RPMI8226 (cell line): ENCODE measurements at places on chromosomes 4 and X.

DNA sequence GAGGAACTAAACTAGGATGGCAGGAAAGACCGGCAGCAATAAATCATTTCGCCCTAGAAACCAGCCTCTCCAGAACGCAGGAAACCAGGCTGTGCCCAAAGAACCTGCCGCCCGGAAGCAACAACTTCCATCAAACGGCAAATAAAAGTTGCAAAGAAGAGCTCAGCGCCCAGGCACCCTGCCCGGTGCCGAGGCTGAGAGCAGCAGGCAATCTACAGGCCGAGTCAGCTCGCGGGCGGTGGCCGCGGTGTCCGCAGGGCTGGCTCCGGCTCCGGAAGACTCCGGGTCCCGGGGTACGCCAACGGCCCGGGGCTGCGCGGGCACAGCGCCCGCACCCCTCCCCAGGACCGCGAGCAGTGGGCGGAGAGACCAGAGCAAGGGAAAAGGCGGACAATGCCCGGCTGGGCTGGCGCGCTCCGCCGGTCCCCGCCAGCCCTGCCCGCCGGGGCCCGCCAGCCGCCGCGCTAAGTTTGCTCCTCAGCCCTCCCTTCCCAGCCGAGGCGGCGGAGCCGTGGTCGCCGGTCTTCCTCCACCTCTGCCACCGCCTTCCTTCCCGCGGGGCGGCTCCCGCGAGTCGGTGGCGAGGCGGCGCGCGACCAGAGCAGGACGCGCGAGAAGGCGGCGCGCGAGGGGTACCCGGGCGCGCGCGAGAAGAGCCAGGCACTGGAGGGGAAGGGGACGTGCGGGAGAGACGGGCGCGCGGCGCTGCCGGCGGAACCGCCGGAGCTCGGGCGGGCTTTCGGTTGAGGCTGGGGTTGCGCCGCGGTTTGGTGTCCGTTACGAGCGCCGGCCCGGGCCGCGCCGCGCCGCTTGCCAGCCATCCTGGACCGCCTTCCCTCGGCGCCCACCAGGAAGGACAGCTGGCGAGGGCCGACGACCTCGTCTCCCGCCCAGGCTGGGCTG, 733 bp downstream of the FRYL start:
- DNase-seq, result peak; percentile 58

DNA sequence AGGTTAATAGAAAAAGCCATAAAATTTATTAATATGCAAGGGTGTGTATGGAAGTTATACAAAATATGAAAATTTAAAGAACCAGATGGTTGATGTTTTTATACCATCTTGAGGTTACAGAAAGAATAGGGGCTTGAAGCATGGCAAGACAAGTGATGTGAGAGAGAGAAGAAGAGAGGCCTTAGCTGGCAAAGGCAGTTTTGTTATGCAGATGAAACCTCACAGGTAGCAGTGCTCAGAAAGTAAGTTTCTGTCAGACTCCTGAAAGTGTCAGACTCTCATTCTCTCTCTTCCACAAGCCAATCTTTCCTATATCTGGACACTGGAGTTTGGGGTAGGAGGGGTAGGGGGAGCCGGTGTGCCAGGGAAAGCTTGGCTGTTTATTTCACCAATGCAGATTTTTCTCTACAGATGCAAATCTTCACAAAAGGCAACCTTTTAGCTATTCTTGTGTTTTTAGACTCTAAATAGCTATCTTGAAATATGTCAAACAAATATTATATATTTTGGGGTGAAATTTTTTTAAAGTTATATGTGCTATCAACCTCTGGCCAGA, 124.5 kb downstream of the CFAP299 start:
- no peak for DNase-seq

DNA sequence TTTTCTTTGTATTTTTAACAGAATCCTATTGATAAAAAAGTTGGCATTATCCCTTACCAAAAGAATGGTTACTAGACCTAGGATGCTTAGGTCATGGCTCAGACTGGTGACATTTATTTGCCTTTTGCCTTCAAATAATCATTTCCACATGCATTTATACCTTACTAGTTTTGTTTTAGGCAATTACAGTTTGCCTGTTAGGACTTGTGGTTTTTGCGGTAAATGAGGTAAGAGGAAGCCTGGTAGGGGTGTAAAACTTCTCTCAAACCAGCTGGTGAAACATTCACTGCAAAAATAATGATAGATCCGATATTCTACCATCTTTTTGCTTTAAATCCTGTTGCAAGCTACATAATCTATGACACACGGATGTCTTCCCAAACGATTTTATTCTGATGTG, 12.1 kb downstream of the LAMP2 start:
- peak; percentile 65 for DNase-seq

GRCh38 chr4:87961993-87962392, 13.5 kb upstream of the SPP1 start:
- no peak for DNase-seq

GRCh38 chr4:37609626-37610025, 76.5 kb downstream of the RELL1 start:
- no peak for DNase-seq

DNA sequence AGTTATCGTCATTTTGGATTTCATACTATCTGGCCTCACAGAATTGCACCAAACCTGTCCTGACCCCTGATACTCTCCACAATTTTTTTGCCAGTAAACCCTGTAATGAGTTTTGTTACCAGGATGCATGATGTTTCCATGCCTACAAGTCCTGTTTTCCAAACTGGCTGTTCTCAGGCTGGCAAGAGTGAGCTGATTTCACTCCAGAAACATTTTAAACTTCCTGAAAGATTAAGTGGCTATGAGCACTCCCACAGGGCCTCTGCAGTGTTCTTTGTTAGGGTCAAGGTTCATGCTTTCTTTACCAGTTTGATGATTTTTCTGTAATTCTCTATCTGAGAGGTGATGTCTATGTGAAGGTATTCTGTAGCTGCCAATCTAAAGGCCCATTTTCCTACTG, 31.7 kb upstream of the PDLIM3 start:
- no peak for DNase-seq

- DNase-seq, result no peak
Measured at GRCh38 chrX:11641349-11642065, 24.2 kb downstream of the ARHGAP6 start.

DNA sequence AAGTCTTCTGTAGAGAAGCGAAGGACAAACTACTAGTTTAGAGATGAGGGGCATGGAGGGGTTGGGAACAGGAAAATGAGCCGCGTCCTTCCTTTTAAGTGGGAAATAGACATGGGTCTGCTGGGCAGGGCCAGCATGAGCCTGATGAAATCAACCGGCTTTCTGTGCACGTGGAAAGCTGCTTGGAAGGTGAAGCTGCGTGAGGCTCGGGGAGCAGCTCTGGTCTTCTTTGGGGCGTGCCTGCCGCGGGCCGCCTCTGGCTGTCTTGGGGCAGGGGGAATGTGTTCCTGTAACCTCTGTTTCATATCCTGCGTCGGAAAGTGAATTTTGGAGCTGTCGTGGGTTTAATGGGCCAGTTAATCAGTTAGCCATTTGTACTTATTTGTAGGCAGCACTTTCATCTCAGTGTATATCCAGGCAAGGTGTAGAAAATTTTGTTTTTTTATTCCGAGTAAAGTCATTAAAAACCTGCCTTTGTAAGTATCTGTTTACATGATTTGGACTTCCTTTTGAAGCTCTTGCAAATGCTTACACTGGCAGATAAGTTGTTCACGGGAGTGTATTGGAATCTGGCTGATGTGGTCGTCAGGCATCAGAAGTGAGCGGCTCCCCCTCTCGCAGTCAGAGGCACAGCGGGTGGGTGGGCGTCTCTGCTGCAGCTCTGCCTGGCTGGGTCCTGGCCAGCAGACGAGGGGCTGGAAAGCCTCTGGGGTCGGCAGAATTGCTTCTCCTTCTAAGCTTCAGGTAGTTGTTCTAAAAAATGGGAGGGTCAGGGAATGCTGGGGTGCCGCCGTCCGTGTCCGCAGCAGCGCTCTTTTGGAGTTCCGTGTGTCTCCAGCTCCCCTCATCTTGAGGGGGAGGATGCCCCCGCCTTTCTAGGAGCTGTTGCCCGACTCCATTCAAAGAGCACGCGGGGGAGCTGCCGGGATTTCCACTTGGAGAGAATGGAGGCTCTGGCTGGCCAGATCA, 70.5 kb upstream of the HGFAC start:
- no peak for DNase-seq

- no peak for DNase-seq
Measured at GRCh38 chrX:15373976-15374375, 10.2 kb downstream of the VEGFD start.

- no peak for DNase-seq
Measured at GRCh38 chr4:65868096-65868824, 198.0 kb upstream of the EPHA5 start.

GRCh38 chrX:130071611-130072344, 38.5 kb downstream of the ELF4 start:
- DNase-seq, result no peak

DNA sequence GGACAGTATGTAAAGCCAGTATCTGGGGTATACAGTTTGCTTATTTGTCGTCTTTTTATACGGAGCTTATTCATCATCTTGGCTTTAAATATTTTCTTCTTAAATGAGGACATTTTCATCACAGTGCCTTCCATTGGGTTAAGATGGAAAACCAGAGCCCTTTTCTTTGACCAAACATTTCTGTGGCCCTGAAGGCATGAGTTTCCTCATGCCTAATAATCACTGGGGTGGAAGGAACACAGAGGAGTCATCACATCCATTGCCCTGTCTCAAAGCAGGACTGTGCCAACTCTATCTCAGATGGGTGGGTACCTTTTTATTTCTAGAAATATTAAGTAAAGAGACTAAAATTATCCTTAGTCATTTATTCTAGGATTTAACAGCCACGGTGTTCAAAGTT, 40.0 kb downstream of the CHRDL1 start:
- DNase-seq, result no peak

DNA sequence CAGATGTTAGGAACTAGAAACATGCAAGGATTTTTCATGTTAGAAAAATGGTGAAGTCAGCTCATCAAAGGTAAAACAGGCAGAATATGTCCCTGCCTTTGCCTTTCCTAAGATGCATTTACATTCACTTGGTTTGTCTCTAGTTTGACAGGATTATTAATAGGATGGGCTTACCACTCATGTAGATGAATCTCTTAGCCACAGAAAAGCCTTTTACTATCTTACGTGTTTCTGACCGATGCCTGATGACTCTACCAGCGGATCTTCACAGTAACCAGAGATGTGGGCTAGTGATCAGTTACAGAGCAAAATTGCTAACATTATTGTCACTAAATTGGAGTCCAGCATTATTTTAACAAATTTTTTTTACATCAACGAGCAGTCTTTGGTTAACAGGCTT, 187.6 kb downstream of the MAML3 start:
- no peak for DNase-seq

DNA sequence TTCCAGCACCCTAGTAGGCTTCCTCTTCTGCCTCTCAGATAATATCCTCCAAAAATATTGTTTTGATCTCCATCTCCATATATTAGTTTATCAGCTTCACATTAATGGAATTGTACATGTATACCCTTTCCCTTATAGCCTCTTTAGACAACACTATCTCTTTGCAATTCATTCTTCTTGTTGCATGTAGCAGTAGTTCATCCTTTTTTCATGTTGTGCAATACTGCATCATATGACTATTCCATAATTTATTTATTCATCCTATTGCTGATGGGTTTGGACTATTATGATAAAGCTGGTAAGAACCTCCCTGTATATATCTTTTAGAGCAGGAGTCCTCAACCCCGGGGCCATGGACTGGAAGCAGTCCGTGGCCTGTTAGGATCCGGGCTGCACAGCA, 148.2 kb upstream of the FAT1 start:
- DNase-seq, result no peak

- DNase-seq, result no peak
Measured at GRCh38 chr4:1993169-1993516, 15.6 kb downstream of the NELFA start.

DNA sequence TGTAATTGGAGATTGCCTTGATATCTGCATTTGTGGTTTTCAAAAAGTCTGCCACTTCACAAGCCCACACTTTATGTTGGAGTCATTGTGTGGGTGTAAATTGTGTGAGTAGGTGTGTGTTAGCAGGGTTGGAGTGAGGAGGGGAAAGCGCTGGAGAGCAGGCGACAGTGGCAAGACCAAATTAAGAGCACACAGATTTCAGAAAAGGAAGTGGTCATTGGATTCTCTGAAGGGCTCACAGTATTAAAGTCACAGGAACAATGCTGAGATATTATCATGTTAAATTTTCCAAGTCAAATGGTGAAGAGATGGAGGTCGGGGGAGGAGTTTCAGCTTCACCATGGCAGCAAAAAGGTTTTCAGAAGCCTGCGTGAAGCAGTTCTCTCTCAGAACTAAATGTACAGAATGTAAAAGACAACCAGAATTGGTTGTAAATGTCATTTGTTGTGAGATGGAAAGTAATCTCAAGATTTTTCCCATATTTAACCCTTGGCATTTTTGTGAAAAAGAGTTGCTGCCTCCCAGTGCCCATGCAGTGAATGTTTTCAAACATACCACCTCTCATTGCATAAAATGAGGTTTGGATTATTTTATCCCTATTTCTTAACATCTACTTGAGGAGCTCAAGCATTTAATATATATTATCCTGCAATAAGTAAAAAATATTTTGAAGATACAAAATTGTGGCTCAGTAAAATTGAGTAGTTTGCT, 265.9 kb downstream of the ZNF674 start:
- DNase-seq, result no peak

DNA sequence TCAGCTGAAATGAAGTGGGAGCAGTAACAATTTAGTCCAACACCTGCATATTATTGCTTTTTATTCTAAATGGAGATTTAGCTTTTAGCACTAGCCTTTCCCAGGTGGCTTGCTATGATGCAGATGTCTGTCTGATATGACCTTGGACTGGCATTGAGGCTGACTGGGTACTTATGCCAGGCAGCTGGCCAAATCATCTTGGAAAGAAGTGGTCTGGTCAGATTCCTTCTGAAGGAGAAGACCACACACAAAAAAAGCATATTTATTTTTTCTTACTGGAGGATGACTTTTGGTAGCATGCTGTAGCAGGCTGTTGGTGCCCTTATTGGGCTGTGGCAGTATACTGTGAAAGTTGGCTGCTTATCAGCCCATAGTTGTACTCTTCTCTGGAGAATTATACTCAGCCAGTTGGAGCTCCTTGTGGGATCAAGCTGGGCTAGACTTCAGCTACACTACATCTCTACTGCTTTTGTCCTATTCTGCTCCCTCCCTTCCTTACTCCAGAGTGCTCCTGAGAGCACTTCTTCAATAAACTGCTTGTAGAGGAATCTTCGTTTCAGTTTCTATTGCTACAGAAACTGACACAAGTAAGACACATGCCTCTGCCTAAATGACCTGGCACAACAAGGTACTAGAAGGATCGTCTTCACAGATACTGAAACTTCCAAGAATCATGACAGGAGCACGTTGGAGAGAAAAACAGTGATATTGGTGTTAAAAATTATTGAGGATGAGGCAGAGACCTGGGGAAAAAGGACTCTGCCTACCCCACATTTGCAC, 196.8 kb upstream of the RPS6KA3 start:
- DNase-seq, result no peak

GRCh38 chr4:163378661-163379060, 35.0 kb downstream of the NPY5R start:
- DNase-seq, result no peak

DNA sequence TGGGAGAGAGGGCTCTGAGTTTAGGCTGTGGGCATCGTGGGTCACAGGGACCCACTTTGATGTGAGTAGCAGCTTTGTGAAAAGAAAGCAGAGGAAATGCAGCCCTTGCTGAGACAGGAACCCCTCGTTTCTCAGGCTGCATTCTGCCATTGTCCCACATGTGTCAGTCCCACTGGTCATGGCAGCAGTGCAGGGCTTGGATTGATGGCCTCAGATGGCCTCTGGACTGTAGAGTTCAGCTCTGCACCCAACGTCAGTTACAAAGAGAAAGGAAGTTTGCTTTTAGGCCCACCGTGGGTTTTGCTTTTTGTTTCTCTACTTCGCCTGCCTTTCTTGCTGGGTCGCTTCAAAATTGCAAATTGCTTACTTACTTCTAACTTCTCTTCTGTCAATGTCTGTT, 248.3 kb upstream of the KLF3 start:
- DNase-seq, result no peak

- no peak for DNase-seq
Measured at GRCh38 chr4:11847167-11847566, 418.5 kb upstream of the HS3ST1 start.
